ENCODE measurements at places on chromosomes 12 and 14. TPM values are rescaled to one million over a fixed set of nuclear protein-coding genes. Genes with fewer than 3 reads are reported as not detected.

The OR4E2 gene
- total RNA-seq = not detected

The CCDC177 gene
- total RNA-seq = not detected

The FCF1 gene
- total RNA-seq = 87.2 TPM

The NRL gene
- 1.6 TPM for total RNA-seq

The RTL1 gene
- total RNA-seq = not detected

The RGS6 gene
- total RNA-seq = 0.88 TPM

The NDUFA9 gene
- 143 TPM for total RNA-seq
